ENCODE measurements at places on chromosomes 6 and 20. TPM values are rescaled to one million over a fixed set of nuclear protein-coding genes. Genes with fewer than 3 reads are reported as not detected.
A peak's percentile ranks its signal among the peaks of the same experiment; 100 is the strongest.

DNA sequence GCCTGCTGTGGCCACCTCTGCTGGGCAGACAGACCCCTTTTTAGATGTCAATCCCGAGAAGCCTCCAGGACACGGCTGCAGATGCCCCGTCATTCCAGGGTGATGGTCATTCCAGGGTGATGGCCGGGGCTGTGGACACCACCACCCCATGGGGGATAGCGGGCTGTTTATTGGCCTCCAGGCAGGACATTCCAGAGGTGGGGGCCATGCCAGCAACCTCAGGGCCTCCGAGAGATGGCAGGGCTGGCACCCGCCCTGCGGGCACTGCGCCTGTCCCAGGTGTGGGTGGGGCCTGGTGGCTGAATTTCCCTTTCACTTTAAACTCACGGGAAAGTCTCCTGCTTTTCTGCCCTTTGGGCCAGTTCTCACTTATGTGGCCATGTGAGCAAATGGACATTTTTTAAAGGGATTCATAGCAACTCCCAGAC is 14.5 kb downstream of the COL9A3 start:
- no peaks in the 10 kb centered on the region for H3K27me3 ChIP-seq
- H3K27ac ChIP-seq, result no peak overlapping the region
- H3K4me3 ChIP-seq, result no peak overlapping the region
- no peak for DNase-seq
- H3K36me3 ChIP-seq, result peaks cover 11% of the 10 kb centered on the region

DNA sequence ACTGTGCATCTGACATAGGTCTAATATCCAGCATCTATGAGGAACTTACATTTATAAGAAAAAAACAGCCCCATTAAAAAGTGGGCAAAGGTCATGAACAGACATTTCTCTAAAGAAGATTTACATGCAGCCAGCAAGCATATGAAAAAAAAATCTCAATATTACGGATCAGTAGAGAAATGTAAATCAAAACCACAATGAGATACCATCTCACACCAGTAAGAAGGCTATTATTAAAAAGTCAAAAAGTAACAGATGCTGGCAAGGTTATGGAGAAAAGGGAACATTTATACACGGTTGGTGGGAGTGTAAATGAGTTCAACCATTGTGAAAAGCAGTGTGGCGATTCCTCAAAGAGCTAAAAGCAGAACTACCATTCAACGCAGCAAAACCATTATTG is 13.1 kb downstream of the METTL24 start:
- H3K36me3 ChIP-seq, result no peaks in the 10 kb centered on the region
- H3K4me1 ChIP-seq, result no peaks in the 10 kb centered on the region
- H3K27me3 ChIP-seq, result no peaks in the 10 kb centered on the region

GRCh38 chr6:170284126-170284773 is 6.6 kb downstream of the DLL1 start:
- H3K27me3 ChIP-seq, result peaks cover 91% of the 10 kb centered on the region
- no peaks in the 10 kb centered on the region for H3K36me3 ChIP-seq
- H3K27ac ChIP-seq, result no peak overlapping the region
- H3K4me1 ChIP-seq, result peaks cover 17% of the 10 kb centered on the region
- H3K4me3 ChIP-seq, result no peak overlapping the region

GRCh38 chr6:18186033-18186432 is 30.8 kb downstream of the KDM1B start:
- H3K4me1 ChIP-seq, result no peaks in the 10 kb centered on the region
- peaks cover 4% of the 10 kb centered on the region for H3K36me3 ChIP-seq
- H3K27me3 ChIP-seq, result no peaks in the 10 kb centered on the region
- no peak for DNase-seq
- H3K27ac ChIP-seq, result no peak overlapping the region

GRCh38 chr6:122726649-122727048 is 52.9 kb upstream of the FABP7 start:
- peak; percentile 19 for DNase-seq
- no peaks in the 10 kb centered on the region for H3K27me3 ChIP-seq
- no peak overlapping the region for H3K4me3 ChIP-seq
- H3K36me3 ChIP-seq, result no peaks in the 10 kb centered on the region
- H3K4me1 ChIP-seq, result no peaks in the 10 kb centered on the region

GRCh38 chr6:119470893-119471542 is 121.5 kb upstream of the MAN1A1 start:
- no peaks in the 10 kb centered on the region for H3K27me3 ChIP-seq
- H3K27ac ChIP-seq, result no peak overlapping the region
- no peaks in the 10 kb centered on the region for H3K36me3 ChIP-seq
- no peaks in the 10 kb centered on the region for H3K4me1 ChIP-seq
- H3K4me3 ChIP-seq, result no peak overlapping the region

DNA sequence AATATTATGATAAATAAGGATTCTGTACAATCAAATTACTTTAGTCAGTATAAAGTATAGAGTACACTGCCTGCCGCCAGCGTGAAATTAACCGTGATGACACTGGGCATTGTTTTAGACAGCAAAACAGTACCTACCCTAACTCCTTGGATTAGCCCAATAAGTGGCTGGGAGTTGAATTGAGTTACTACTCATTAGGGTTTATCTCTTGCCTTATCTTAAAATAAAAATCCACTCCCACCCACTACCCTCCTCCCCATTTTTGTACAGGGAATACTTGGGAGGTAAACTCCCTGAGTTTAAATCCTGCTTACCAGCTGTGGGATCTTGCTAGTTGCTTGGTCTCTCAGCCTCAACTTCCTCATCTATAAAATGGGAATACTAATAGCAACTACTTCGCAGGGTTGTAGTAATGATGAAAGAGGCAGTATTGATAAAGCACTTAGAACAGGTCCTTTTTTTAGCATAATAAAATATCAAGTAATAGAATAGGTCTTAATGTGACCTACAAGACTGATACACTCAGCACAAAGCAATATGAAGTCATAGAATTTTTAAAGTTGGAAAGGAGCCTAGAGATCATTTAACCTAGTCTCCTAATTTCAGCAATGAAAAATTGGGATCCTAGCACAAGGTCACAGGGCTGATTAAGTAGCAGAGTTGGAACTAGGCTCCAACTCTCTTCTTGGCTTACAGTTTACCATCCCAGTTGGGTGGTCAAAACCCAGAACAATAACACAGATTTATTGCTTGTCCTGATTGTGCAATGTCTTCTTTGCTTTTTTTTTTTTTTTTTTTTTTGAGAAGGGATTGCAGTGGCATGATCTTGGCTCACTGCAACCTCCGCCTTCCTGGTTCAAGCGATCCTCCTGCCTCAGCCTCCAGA is 23.8 kb downstream of the PHACTR2 start:
- peaks cover 36% of the 10 kb centered on the region for H3K4me1 ChIP-seq
- H3K36me3 ChIP-seq, result peaks cover 4% of the 10 kb centered on the region
- H3K27ac ChIP-seq, result no peak overlapping the region
- H3K27me3 ChIP-seq, result no peaks in the 10 kb centered on the region

GRCh38 chr20:33589059-33589458 is 73.1 kb upstream of the C20orf144 start:
- H3K4me3 ChIP-seq, result no peak overlapping the region
- H3K27ac ChIP-seq, result no peak overlapping the region
- no peaks in the 10 kb centered on the region for H3K27me3 ChIP-seq
- H3K36me3 ChIP-seq, result no peaks in the 10 kb centered on the region
- no peak for DNase-seq

TNFRSF6B gene
- not detected for total RNA-seq

GSTA3 gene
- total RNA-seq, result not detected

PET117 gene
- 48.2 TPM for total RNA-seq

GUCA1A gene
- not detected for total RNA-seq

ZNF217 gene
- total RNA-seq, result 65.0 TPM

MYO6 gene
- total RNA-seq, result 5.4 TPM

LST1 gene
- total RNA-seq, result not detected

SLC35B3 gene
- total RNA-seq, result 14.0 TPM

SASH1 gene
- 8.2 TPM for total RNA-seq

ECT2L gene
- not detected for total RNA-seq
